Thoracic aorta (tissue), 2 donors: ENCODE measurements at places on chromosomes 7 and 10.

- DNase-seq, result no peak
Observed at GRCh38 chr10:77640167-77640566, 2.6 kb upstream of the KCNMA1 start.

GRCh38 chr10:122342293-122343134 lies 32.0 kb upstream of the PLEKHA1 start:
- no peak for DNase-seq

- DNase-seq, result no peak
Observed at GRCh38 chr10:77311186-77311585, 326.4 kb downstream of the KCNMA1 start.

- DNase-seq, result no peak
Observed at GRCh38 chr7:158631574-158632195, 44.1 kb upstream of the PTPRN2 start.
